ENCODE measurements at places on chromosomes 5 and 9. TPM values are rescaled to one million over a fixed set of nuclear protein-coding genes. Genes with fewer than 3 reads are reported as not detected.
A peak's percentile ranks its signal among the peaks of the same experiment; 100 is the strongest.

GRCh38 chr9:123776708-123777537, 153.0 kb downstream of the DENND1A start:
- no peaks in the 10 kb centered on the region for H3K4me1 ChIP-seq
- no peak overlapping the region for H3K4me3 ChIP-seq
- DNase-seq = no peak

DNA sequence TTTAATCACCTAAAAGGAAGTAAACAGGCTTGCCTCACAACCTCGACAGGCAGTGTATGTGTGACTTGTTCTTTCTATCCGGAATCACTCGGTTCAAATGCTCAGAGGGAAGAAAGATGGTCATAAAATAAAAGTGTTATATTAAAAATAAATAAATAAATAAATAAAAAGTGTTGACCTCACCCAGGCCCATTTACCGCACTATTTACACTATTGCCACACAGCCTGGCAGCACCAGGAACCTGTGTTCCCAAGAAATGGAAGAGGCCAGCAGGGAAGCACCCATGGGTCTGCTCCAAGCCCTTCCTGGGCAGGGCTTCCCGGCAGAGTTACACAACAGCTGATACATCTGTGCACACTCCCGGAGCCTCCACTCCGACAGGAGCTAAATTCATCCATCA, 127.9 kb downstream of the EFNA5 start:
- peak overlapping the region; percentile 64 for H3K4me3 ChIP-seq
- H3K36me3 ChIP-seq = peaks cover 10% of the 10 kb centered on the region
- DNase-seq = peak; percentile 98
- H3K27me3 ChIP-seq = no peaks in the 10 kb centered on the region
- H3K27ac ChIP-seq = peak overlapping the region; percentile 92

DNA sequence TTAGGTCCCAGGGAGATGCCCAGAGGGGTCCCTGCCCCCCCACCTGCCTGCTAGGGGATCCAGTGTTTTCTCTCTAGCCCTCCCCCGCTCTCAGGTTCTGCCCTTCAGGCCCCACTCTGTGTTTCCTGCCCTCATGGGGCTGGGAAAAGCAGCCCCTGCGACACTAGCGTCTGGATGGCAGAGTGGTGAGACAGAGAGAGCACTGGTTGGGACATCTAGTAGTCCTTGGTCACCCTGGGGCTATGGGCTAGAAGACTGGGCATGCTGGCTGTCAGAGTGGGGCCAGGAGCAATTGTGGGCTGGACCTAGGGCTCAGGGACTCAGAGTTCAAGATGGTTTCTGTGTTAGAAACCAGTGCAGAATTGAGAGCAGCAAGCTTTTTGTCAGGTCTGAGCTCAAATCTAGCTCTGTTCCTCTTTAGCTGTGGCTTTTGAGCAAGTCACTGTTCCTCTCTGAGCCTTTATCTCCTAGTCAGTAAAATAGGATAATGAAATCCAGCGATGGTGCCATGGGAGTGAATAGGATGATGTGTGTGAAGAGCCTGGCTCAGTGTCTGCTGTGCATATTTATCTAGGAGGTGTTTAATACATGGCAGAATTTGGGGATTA, 39.0 kb downstream of the RGS3 start:
- no peak overlapping the region for H3K27ac ChIP-seq
- H3K4me1 ChIP-seq = no peaks in the 10 kb centered on the region
- H3K36me3 ChIP-seq = no peaks in the 10 kb centered on the region
- H3K27me3 ChIP-seq = no peaks in the 10 kb centered on the region
- DNase-seq = no peak

GRCh38 chr9:87950765-87951488, 23.4 kb downstream of the CDK20 start:
- H3K4me1 ChIP-seq = no peaks in the 10 kb centered on the region
- H3K27ac ChIP-seq = no peak overlapping the region
- H3K4me3 ChIP-seq = no peak overlapping the region
- DNase-seq = peak; percentile 56

GRCh38 chr5:18675041-18675440, 1040.8 kb downstream of the TAF11L14 start:
- no peaks in the 10 kb centered on the region for H3K36me3 ChIP-seq
- H3K4me3 ChIP-seq = no peak overlapping the region
- DNase-seq = no peak
- no peak overlapping the region for H3K27ac ChIP-seq
- H3K4me1 ChIP-seq = no peaks in the 10 kb centered on the region

Gene SLCO4C1
- total RNA-seq = not detected

DNA sequence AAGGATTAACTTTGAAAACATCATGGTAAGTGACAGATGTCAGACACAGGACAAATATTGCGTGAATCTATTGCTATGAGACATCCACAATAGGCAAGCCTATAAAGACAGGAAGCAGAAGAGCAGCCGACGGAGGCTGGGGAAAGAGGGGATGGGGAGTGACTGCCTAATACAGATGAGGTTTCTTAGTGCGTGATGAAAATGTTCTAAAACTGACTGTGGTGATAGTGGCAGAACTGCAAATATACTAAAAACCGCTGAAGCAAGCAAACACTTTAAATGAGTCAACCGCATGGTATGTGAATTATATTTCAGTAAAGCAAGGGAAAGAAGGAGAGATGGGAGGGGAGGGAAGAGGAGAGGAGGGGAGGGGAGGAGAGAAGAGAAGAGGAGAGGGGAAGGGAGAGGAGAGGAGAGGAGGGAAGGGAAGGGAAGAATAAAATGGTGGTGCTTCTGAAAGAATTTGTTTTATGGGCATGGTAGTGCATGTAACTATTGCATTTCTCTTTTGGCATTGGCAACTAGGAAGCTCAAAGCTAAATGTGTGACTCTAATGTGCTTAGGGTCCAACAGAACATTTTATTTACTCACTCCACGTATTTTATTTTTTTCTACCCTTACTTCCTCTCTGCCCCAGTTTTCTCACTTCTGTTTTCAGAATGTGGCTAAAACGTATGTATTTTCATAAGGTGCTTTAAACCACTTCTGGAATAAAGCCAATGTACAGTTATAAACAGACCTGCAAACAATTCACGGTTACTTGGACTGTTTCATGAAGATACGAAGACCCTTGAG, 21.3 kb downstream of the AKNA start:
- H3K4me3 ChIP-seq = no peak overlapping the region
- no peaks in the 10 kb centered on the region for H3K27me3 ChIP-seq
- DNase-seq = peak; percentile 70
- peaks cover 29% of the 10 kb centered on the region for H3K4me1 ChIP-seq
- H3K36me3 ChIP-seq = peaks cover 6% of the 10 kb centered on the region

DNA sequence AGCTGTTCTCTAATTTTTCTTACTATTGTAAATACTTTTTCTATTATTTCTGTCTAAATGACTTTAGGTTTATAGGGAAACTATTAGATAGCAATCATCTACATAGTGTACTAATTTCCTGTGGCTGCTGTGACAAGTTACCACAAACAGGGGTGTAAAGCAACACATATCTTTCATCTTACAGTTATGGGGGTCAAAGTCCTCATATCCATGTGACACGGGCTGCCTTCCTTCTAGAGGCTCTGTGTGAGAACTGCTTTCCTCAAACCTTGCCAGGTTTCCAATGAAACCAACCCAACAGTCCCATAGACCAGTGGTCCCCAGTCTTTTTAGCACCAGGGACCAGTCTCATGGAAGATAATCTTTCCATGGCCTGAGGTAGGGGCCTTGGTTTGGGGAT, 189.1 kb downstream of the ROR2 start:
- H3K4me1 ChIP-seq = no peaks in the 10 kb centered on the region
- H3K36me3 ChIP-seq = no peaks in the 10 kb centered on the region
- H3K4me3 ChIP-seq = no peak overlapping the region
- H3K27me3 ChIP-seq = no peaks in the 10 kb centered on the region

GRCh38 chr9:126457890-126458289, 131.3 kb downstream of the MVB12B start:
- H3K4me3 ChIP-seq = no peak overlapping the region
- H3K36me3 ChIP-seq = peaks cover 6% of the 10 kb centered on the region
- no peak overlapping the region for H3K27ac ChIP-seq
- DNase-seq = no peak
- no peaks in the 10 kb centered on the region for H3K4me1 ChIP-seq

GRCh38 chr9:15374310-15374709, 48.4 kb upstream of the SNAPC3 start:
- no peak overlapping the region for H3K4me3 ChIP-seq
- H3K27ac ChIP-seq = no peak overlapping the region
- no peaks in the 10 kb centered on the region for H3K27me3 ChIP-seq
- no peaks in the 10 kb centered on the region for H3K36me3 ChIP-seq
- no peak for DNase-seq

All from MCF 10A (cell line).